ENCODE measurements at places on chromosomes 7 and 10. TPM values are rescaled to one million over a fixed set of nuclear protein-coding genes. Genes with fewer than 3 reads are reported as not detected.

The RNF133 gene
- total RNA-seq = not detected

The CRYGN gene
- not detected for total RNA-seq

The SEMA3C gene
- total RNA-seq = 60.5 TPM

DNA sequence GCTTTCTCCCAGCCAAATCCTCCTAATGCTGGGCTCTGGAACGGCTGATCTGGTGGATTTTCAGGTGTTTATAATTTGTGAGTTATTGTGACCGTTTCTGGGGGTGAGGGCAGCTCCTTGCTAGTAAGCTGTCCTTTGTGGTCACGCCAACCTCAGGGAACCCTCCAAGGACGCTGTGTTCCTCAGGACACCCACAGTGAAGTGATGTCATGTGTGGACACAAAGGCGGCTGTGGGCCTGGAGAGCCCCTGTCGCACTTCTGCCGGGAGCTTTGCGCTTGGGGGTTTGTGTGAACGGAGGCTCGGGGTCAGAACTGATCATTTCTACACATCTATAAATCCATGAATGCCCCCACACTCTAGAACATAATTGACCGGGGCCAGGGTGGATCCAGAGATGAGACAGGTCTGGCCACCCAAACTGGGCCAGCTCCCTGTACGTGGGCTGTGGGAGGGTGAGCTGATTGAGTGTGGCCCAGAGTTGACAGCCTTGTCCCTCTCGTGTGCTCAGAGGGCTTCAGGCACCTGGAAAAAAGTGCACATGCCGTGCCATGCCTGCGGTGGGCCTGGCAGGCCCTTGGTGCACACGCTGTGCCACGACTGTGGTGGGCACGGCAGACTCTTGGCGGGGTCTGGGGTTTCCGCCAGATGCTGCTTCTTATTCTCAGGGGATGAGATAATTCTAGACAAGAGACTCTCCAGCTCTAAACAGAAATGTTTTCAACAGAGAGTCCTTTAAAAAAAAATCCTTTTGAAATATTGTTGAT lies 130.2 kb downstream of the VIPR2 start:
- DNase-seq = no peak

DNA sequence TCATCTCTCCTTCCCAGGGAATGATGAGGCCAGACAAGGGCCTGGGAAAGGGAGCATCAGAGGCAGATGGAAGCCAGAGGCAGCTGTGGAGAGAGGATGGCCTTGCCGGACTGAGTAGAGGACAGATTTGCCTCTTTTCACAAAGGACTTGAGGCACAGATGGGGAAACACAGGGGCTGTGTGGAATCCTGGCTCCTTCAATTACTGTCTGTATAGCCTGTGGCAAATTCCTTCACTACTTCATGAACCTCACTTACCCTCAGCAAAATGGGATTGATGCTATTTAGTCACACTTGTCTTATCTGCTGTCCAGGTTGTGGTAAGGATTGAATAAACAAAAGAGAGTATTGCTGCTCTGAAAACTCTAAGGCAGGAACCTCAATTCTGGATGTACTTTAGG lies 40.3 kb downstream of the SLC25A28 start:
- no peak for DNase-seq

The PON1 gene
- total RNA-seq = not detected

GRCh38 chr10:4865945-4866661 lies 40.1 kb downstream of the AKR1E2 start:
- DNase-seq = no peak

The LEP gene
- not detected for total RNA-seq

DNA sequence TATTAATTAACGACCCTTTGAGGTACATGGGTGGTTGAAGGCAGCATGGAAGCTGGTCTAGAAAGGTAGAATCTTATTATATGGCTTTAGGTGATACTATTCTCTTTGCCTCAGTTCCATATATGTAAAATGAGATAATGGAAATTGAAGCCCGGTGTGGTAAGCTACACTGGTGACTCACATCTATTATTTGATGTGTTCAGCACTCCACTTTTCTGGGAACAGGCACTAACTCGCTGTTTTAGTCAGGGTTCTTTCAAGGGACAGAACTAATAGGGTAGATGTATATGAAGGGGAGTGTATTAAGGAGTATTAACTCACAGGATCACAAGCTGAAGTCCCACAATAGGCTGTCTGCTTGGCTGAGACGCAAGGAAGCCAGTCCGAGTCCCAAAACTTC lies 4.4 kb upstream of the TRUB1 start:
- DNase-seq = no peak

The PTPN20 gene
- total RNA-seq = not detected

DNA sequence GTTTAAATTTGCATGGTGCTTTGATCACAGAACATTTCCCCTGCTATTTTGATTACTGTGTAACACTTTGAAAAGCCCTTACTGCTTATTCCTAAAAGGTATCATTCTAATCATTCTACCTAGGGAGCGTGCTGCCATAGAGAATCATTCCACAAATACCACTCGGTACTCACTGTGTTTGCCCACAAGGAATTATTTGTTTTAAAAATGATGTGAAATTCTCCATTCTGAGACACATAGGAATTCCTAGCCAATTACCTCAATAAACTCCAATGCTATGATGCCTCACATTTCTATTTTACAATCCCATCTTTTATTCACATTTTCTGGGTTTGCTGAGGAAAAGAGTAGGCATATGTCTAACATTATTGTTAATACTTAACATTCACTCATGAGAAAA lies 16.2 kb upstream of the TES start:
- no peak for DNase-seq

The LIPK gene
- total RNA-seq = not detected

The UPK3BL2 gene
- total RNA-seq = 6.8 TPM

- DNase-seq = no peak
These were observed 53.0 kb downstream of the CACUL1 start for GRCh38 chr10:118701529-118702323.

DNA sequence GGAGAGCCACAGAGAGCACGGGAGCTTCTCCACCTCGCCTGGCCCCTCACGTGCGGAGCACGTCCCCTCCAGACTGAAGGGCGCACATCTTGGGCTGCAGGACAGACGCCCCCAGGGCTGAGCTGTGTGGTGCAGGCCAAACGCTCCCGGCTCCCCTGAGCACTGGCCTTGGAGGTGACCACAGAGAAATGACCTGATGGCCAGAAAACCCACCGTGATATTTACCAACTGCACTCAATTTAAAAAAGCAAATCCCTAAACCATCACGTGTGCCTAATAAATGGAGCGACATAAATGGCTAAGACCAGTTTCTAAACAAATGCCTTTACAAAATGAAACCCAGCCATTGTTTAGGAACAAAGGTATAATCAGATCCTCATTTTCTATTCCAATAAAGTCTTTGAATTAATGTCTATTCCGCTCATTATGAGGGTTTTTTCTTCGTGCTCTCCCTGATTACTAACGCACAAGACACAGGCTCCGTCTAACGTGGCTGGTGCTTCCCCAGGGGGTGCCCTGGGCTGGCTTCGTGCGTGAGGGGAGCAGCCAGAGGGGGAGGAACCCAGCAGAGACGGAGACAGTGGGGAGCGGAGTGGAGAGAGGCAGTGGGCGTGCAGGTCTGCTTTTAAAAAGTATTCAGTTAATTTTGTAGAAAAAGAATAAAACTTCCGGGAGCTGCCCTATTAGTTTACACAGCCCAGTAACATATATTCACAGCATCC lies 190.3 kb downstream of the DNAJB6 start:
- DNase-seq = no peak

DNA sequence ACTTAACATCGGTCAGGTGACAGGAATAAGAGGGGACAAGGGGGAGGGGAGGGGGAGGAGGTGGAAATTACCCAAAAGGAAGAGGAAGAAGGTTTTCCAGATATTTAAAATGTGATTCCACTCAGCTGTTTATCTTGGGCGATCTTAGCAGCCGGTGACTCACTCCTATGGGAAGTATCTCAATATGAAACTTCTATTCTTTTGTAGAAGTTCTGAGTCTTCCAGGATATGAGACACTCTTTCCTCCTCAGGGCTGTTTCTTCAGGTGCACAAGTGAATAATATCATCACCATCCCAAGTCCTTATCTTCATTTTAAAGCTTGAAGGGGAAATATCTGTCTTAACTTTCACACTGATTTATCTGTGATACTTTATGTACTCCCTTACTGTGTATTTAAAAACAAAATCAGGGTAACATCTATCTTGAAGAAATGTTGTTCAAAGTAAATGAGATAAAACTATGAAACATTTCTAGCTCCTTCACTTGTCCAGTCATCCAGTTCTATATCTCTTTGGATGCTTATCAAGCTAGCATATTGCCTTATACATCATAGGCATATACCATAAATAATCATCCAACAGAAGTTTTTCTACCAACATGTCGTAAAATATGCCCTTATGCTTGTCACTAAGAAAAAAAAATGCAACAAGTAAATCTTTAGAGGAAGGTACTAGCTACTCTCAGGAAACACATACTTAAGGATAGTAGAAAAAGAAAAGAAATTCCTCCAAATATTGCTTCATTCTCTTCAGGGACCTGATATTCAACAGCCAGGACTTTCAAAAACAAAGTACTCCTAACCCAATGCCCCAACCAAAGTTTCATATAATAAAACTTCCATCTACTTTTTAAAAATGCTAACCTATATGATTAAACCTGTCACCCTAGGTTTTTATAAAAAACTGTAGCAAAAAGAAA lies 13.7 kb downstream of the DOCK4 start:
- peak; percentile 50 for DNase-seq

DNA sequence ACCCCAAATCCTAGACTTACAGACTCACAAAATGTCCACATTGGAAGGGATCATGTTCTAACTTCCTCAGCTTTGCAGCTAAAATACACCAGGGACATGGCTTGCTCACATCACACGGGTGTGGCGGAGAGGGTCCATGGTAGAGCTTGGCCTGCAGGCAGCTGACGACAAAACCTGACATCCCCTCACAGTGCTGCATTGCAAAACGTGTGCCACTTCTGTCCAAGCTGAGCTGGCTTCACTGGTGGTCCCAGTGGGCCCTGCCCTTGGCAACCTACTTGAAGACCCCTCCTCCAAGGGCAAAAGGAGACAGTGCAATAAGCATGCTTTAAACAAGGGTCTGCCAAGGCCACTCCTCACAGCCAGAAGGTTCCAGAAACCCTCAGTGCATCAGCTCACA lies 21.9 kb downstream of the ANXA11 start:
- DNase-seq = no peak

The NYAP1 gene
- total RNA-seq = 0.63 TPM

DNA sequence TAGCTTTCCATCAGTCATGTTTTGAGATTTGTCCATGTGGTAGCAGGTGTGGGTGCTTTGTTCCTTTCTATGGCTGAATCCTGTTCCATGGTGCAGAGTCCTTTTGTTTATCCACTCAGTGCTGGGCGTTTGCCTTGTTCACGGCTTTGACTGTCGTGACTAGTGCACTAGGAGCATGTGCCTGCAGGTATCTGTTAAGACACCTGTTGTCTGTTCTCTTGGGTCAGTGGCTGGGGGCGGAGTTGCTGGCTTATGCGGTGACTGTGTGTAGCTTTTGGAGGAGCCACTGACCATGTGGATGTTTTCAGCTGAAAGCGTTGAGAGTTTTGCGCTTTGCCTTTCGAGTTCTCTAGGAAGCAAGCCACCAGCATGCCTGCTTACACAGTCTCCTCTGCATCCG lies 573.1 kb upstream of the FOXK1 start:
- no peak for DNase-seq

GRCh38 chr10:53646525-53646924 lies 873.9 kb upstream of the MBL2 start:
- no peak for DNase-seq

- no peak for DNase-seq
These were observed 1.6 kb downstream of the TRRAP start for GRCh38 chr7:98879979-98880315.

Data from HFFc6 (cell line).